Activated naive CD8-positive, alpha-beta T cell treated with anti-CD3 and anti-CD28 coated beads, Interleukin-2, amount 10 ng/mL, durations not matched to agents 7 days and 5 days (primary cell): ENCODE measurements at places on chromosomes 2 and 18. TPM values are rescaled to one million over a fixed set of nuclear protein-coding genes. Genes with fewer than 3 reads are reported as not detected.

TLX2 gene
- total RNA-seq = 0.88 TPM

VWC2L gene
- total RNA-seq = not detected

RDH14 gene
- total RNA-seq = 20.9 TPM

THAP4 gene
- 35.0 TPM for total RNA-seq

GALNT14 gene
- total RNA-seq = not detected

GPBAR1 gene
- 0.72 TPM for total RNA-seq

FSHR gene
- not detected for total RNA-seq

WNT10A gene
- total RNA-seq = 1.9 TPM

UGT1A3 gene
- not detected for total RNA-seq

HIBCH gene
- 15.6 TPM for total RNA-seq

FER1L5 gene
- total RNA-seq = not detected

ALMS1 gene
- 20.1 TPM for total RNA-seq

ARHGAP15 gene
- total RNA-seq = 141 TPM

CFAP65 gene
- not detected for total RNA-seq

CHN1 gene
- total RNA-seq = 3.5 TPM

KHK gene
- 13.7 TPM for total RNA-seq

DNA sequence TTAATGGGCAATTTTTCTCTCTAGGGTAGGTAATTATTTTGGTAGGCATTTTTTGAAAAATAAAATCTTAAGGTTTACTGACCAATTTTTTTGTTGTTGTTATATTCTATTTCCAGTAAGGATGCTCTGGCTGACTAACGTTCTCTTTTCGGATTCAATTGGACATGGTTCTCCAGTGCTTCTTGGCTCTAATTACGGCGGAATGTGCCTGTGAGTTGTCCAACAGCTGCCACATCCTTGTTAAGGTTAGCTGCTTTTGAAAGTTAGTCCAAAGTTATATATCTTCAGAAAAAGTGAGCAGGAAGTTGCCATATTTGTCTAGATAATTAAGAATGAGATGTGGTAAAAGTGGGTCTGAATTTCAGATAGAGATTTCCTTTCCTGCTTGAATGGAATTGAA, 45.8 kb upstream of the SMIM21 start:
- DNase-seq = no peak

DNA sequence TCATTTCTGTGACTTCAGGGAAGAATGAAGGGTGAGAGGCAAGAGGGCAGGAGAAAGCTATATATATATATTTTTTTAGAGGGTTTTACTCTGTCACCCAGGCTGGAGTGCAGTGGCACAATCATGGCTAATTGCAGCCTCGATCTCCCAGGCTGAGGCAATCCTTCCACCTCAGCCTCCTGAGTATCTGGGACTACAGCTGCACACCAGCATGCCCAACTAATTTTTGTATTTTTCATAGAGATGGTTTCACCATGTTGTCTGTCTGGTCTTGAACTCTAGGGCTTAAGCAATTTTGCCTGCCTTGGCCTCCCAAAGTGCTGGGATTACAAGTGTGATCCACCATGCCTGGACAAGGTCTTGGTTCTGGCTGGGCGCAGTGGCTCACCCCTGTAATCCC, 3.4 kb downstream of the ATIC start:
- no peak for DNase-seq

- DNase-seq = no peak
Measured at GRCh38 chr2:133756833-133757232, 188.6 kb upstream of the NCKAP5 start.

DNA sequence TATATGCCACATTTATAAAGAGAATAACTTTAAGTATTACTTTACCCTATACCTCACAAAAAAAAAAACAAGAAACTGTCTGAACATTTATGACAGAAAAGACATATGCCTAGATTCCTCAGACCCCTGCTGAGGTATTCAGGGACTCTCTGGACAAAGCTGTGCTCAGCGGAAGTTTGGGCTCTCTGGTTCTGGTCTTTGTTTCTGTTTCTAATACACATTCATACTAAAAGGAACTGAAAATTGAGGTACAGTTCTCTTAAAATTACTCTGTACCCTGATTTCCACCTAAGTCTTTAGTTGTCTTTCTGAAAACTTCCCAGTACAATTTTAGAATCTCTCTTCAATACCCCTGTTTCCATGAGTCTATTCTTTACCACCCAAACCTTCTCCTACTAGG, 160.3 kb downstream of the IKZF2 start:
- DNase-seq = no peak

GRCh38 chr2:64045938-64046337, 26.7 kb upstream of the VPS54 start:
- no peak for DNase-seq

DNA sequence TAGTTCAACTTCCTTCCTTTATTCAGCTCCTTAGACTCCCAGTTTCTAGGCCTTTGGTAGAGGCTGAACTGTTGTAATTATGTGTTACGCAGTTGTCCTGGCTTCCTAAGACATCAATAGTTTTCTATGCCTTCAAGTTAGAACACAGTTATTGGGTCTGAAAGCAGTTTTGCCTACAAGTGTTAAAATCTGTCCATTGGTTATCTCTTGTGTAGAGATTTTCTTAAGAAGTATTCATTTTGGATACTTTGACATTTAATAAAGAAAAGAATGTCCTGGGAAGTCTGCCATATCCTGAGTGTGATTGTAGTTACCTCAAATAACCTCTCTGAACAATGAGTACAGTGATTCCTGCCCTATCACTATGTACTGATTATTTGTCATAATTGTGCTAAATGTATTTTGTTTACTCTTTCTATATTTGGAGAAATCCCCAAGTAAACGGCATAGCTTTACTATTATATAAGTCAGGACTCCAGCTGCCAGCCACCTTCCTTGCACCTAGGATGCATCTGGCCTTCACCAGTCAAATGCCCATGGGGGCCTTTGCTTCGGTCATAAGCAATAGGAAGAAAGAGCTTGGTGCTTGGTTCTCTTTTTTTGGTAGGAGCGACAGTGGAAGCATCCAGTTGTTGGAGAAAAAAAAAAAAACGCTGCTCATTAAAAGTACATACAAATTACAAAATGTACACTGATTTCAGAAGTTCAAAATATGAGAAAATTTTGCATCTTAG, 449.5 kb upstream of the PKDCC start:
- DNase-seq = no peak

DNA sequence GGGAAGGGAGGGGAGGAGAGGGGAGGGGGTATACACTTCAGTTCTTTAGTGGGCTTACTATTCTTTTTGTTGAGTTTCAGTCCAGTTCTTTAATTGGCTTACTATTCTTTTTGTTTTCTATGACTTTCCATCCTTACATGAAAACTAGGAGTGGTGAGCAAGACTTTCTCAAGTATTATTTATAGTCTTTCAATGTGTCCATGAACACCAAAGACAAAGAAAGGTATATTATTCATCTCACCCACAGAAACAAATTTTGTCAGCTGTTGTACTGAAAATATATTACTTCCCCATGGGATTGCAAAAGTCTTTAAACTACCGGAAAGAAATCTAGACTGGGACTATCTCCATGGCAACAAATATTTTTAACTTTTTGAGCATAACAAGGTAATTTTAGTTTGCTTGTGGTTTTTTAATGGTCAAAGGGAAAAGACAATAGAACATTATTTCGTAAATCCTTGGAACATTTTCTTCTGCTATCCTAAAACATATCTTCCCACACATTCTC, 17.6 kb downstream of the ADAM17 start:
- no peak for DNase-seq

DNA sequence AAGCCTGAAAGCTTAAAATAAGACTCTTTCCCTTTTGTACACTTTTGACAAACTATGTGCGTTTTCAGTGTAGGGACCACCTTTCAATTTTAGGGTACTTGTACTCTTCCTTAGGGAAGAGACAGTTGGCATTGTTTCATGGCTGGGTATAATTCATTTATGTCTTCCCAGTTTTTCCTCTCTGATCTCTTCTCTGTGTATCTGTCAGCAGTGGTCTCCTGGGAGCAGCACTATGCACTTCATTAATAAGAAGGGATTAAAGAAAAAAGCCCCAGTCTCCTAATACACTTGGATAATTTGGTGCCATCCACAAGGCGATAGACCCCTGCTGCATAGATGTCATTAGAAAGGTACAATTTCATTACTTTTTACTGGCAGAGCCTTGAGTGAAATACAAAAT, 12.1 kb downstream of the AQP4 start:
- no peak for DNase-seq

- no peak for DNase-seq
Measured at GRCh38 chr2:118481299-118481698, 366.1 kb downstream of the EN1 start.

DNA sequence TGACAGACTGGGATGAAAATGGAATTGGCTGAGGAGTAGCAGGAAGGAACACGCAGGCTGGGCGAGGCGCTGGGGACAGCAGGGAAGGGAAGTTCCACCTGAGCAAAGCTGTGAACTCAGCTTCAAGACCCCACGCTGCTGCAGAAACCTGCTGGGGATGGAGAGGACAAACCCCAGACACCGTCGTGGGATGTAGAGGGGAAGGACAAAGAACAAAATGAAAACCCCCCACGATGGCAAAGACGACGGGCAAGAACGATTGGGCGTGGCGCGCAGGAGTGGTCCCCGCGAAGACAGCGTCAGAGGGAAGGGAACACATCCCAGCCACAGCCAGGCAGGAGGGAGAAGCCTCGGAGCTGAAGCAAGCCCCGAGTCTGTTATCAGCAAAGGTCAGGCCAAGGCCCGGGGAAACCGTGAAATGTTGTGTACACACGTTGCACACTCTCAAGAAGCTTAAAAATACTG, 222.9 kb downstream of the NDUFA10 start:
- DNase-seq = no peak

- DNase-seq = no peak
Measured at GRCh38 chr18:58793361-58793760, 71.3 kb upstream of the ZNF532 start.

GRCh38 chr18:10743766-10744165, 217.9 kb downstream of the NAPG start:
- no peak for DNase-seq

GRCh38 chr2:110877031-110877827, 144.9 kb downstream of the ACOXL start:
- DNase-seq = no peak

- DNase-seq = no peak
Measured at GRCh38 chr2:38279201-38279600, 97.9 kb downstream of the ATL2 start.

DNA sequence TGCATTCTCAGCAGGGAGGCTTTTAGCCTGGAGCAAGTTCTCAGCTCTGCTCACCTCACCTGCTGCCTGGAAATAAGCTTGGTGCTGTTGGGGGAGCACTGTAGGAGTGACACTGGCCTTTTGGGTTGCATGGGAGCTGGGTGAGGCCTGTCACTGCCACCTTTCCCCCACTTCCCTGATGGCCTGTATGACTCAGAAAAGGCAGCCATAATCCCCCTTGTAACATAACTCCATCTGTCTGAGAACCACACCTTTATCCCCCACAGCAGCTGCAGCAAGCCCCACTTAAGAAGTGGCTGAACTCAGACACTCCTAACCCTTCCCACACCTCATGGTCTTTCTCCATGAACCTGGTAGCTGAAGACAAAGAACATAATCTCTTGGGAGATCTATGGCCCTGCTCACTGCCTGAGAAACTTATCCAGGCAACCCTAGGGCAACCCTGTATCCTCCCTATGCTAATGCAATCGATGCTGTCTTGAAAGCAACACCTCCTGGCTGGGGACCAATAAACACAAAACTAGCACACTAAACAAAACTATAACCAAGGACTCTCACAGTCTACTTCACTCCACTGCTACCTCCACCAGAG, 258.9 kb upstream of the OSR1 start:
- DNase-seq = no peak

DNA sequence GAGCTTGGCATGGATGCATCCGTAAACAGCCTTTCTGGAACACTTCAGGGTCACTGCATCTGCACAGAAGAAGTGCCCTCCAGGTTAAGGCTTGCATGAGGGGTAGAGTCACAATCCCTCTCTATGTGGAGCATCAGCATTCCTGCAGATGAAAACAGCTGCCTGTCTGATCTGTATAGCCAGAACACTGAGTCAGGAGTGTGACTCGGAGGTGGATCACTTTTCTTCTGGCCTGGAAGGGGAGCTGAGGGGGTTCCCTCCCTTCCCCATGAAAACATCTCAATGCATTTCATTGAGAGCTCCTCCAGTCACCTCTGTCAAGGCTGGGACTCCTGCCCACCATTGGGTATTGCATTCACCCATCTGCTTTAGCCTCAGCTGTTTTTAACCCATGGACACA, 72.5 kb upstream of the SERPINE2 start:
- DNase-seq = no peak

DNA sequence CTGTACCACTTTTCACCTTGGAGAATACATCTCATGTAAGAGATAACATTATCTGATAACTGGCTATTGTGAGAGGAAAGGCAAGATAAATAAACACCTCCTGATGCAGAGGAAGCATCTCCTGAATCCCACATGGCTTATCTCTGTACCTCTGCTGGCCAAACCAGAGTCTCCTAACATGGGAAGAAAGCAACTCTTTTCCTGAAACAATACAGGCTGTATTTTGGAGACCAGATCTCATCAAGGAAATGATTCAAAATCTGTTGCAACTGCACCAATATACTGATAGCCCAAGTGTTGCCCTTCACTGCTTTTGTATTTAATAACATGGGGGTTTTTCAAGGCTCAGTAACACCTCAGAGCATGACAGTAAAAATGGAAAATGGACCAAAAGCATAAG, 106.9 kb downstream of the MREG start:
- no peak for DNase-seq

- no peak for DNase-seq
Measured at GRCh38 chr2:143469323-143469722, 340.1 kb downstream of the ARHGAP15 start.

DNA sequence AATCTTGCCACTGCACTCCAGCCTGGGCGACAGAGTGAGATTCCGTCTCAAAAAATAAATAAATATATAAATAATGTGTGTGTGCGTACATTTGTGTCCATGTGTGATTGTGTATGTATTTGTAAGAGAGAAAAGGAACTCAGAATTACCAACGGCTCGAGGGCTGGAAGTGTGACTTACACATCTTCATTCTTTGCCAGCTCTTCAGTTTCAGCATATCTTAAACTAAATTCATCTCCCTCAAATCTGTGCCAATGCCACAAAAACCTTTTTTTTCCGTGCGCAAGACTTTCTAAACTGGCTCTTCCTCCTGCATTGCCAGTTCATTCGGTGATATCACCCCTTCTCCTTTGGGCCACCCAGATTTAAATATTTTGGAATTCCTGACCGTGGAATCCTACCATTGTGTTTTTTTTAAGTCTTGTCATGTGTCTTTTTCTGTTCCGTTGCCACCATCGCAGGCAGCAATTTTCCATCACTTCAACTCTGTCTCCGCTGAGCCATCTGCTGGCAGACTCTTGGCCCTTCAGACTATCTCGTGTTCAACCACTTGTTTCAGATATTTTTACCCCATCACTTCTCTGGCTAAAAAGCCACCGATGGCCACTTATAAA, 77.0 kb upstream of the ZNF532 start:
- no peak for DNase-seq

GRCh38 chr18:61851279-61851678, 41.5 kb downstream of the RNF152 start:
- DNase-seq = no peak

- no peak for DNase-seq
Measured at GRCh38 chr2:128702616-128703015, 383.9 kb upstream of the HS6ST1 start.

- DNase-seq = no peak
Measured at GRCh38 chr2:1143129-1143528, 192.5 kb downstream of the SNTG2 start.
